Stimulated activated CD4-positive, alpha-beta T cell treated with anti-CD3 and anti-CD28 coated beads, Interleukin-12 subunit alpha, Interleukin-12 subunit beta, amount 100 ng/mL, for 48 hours (primary cell): ENCODE measurements at places on chromosomes 4 and X.

- DNase-seq = no peak
Measured at GRCh38 chrX:33970028-33970967, 161.8 kb downstream of the FAM47A start.

DNA sequence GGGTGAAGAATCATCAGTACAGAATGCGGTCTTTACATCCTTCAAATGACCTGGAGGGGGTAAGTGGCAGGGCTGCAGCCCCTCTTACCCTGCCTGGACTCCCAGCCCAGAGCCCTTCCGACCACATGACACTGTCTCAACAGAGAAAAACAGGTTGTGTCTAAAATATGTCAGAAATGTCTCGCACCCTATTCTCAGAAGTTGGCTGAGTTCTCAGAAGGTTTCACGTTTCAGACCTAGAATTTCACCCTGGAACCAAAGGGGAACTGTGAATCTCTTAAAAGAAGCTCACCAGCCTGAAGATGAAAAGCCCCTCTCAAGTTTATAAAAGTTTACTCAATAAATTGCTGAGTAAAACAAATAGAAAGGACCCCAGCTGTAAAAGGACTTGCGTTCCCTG, 7.0 kb upstream of the CRMP1 start:
- DNase-seq = no peak

DNA sequence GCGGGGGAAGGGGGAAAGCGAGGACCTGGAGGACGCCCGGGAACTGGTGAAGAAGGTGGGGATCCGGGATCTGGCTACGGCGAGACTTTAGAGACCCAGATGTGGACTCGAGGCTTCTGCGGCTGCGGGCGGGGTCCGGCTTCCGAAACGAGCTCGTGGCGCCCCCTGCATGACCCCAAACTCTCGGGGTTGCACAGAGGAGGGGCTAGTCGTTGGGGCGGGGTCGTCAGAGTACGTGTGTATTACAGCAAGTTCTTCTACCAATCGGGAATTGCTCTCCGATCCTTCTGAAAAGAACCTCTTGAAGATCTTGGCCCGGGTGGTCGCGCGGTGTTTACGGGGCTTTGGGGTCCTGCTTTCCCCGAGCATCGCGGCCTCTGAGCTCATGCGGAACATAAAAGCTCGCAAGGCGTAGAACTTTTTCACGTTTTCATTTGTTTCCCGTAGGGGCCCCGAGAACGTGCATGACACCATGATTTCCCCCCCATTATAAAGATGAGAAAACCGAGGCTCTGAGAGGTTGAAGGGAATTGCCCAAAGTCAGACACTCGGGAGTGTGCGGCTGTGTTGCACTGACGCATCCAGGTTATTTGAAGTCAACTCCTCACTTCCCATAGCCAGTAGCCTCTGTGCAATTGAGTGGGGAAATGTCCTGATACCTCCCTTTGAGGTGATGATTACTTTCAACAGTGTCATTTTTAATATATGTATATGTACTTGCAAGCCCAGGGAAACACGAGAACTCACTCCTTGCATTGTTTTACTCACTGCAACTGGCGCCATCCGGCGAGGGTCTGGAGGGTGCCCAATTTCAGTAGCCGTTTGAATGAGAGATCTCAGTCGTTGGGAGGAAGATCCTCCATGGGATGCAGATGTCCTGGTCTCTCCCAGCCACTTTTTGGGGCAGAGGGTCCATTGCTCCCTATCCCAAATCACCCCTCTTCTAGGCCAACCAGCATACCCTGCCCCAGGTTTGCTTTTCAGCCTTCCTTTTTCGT, at the start of gene BEND4:
BEND4 (minus strand) TSS at position 149 of the 998 bp plus-strand sequence. CDS start 512 bp downstream, outside the sequence.
- no peak for DNase-seq

DNA sequence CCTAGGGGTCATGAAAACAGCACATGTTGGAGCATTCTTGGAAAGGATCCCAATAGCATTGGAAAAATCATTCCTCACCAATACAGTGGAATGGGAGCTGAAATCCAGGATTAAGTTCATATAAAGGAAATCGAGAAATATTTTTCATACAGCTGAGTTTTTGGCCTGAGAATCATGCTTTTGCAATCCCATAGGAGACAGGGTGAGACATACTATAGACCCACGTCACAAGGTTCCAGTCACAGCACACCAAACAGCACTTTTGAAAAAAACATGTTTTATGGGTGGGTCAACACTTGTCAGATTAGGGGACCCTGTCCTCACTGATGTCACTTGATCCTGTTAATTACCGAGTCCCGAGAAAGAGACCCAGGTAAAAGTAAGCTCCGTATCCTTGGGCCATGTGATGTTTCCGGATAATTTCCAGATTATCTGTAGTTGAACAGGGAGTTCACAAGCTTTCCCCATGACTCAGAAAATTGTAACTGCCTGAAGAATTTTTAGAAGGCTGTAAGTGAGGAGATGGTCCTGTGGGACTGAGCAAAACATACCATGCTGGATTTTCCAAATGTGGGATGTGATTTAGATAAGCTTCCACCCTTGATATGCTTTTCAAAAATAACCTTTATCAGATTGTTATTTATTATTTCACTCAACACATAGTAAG, 80.9 kb upstream of the TLR3 start:
- DNase-seq = no peak

DNA sequence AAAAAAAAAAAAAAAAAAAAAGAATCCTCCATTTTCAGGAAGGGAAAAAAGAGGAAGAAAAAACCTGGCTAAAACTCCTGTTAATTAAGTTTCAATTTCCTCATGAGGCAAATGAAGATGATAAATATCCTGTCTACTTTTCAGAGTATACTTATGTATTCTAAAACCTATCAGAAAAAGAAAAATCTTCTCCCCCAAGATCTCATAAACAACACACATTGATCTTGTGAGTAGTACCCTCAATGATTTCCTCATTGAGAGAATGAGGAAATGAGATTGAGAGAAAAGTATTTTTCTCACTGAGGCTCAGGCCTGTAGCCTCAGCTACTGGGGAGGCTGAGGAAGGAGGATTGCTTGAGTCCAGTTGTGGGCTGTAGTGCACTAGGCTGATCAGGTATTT, 146.7 kb downstream of the TET2 start:
- no peak for DNase-seq

DNA sequence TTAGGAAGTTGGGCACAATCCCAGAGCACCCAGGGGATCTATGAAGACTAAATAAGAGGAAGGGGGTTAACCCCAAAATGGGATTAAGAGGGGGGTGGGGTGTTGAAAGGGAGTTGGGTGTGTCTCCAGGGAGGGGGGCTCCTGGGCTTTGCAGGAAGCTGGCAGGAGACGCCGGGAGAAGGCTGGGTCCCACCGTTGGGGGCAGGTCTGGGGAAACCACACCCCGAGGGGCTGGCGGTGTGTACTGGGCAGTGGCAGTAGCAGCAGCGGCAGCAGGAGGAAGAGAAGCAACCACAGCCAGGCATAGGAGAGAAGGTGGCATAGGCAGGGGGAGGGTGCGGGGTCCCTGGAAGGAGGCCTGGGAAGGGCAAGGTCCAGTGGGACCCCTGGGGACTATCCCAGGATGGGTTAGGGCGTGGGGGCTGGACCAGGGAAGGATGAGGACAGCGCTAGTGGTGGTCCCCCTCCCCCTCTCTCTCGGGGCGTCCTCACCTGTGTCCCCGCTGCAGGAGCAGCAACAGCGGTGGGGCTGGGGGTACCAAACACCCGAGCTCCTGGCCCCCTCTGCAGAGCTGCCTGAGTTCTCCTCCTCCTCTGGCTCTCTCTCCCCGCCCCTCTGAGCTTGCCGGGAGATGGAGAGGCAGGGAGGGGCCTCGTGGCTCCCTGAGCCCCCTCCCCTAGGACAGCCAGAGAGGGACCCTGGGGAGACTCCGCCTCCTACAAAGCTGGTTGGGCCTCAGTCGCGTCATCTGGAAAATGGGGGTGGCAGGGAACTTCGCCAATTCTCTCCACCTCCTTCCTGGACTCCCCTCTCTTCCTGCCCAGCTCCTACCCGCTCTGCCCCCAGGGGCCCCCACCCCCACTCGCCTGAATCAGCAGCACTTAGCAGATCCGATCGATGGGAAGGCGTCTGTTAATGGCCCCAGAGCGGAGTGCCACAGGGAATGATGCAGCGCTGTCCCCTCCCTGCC, at the start of gene KCND1:
KCND1 (minus strand) TSS at position 596 of the 971 bp plus-strand sequence. CDS start 1,573 bp downstream, outside the sequence.
- no peak for DNase-seq

GRCh38 chr4:88009871-88010270, 2.4 kb downstream of the PKD2 start:
- DNase-seq = no peak
